ENCODE measurements at places on chromosomes 13 and 19.

DNA sequence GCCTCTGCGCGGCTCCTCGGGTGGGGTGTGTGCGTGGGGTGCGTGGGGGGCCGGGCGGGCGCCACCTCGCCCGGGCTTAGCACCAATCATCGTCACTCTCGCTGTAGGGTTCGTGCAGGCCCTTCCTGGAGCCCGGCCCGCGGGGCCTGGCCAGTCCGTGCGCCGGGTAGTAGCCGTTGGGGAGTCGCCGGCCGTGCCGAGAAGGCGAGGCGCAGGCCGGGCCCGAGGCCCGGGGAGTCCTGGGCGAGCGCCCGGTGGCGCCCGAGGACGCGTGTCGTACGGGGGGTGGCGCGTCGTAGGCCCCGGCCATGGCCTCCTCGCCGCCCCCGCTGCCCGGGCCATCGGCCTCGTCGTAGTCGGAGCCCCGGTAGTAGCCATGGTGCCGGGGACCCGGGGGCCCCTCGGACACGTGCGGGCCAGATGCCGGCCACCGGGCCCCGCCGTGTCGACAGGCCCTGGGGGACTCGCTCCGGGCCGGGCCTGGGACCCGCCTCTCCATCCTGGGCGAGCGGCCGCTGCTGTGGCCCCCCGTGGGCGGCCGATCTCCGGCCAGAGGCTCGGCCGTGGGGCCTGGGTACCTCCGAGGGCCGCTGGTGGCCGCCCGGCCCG is 57.1 kb downstream of the IER2 start:
- no peak for DNase-seq

GRCh38 chr13:114105521-114106225 is 26.8 kb downstream of the RASA3 start:
- no peak for DNase-seq

GRCh38 chr13:80559944-80560343 is 219.0 kb upstream of the SPRY2 start:
- DNase-seq: no peak

- DNase-seq: no peak
Measured at GRCh38 chr19:50415661-50416033, 3.1 kb upstream of the SPIB start.

GRCh38 chr13:111267784-111268183 is 52.7 kb upstream of the TEX29 start:
- DNase-seq: no peak

- no peak for DNase-seq
Measured at GRCh38 chr13:112695121-112695520, 5.3 kb downstream of the ATP11A start.

DNA sequence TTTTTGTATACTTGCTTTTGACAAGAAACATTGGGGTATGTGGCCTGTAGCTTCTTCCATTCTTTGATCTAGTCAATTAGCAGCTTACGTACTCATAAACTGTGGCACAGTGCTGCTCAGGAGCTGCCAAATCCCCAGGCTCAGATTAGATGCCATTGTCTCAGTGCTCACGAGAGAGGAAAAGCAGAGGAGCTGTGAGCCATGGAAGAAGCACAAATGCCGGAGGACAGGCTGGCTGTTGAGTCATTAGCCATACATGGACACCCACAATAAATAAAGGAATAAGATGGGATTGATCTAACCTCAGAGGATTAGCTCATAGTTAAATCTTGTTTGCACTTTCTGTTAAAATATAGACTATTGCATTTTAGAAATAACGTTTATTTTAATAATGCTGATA is 121.7 kb downstream of the POSTN start:
- no peak for DNase-seq

DNA sequence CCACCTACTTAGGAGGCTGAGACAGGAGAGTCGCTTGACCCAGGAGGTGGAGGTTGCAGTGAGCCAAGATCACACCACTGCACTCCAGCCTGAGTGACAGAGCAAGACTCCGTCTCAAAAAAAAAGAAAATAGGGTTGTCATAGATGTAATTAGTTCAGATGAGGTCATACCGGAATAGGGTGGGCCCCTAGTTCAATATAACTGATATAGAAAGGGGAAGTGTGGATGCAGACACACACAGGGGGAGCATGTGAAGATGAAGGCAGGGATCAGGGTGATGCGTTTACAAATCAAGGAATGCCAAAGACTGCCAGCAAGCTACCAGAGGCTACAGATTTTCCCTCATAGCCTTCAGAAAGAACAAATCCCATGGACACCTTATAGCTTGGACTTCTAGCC is 24.3 kb upstream of the EEF1AKMT1 start:
- DNase-seq: no peak

GRCh38 chr13:45206340-45206739 is 5.5 kb upstream of the KCTD4 start:
- no peak for DNase-seq

DNA sequence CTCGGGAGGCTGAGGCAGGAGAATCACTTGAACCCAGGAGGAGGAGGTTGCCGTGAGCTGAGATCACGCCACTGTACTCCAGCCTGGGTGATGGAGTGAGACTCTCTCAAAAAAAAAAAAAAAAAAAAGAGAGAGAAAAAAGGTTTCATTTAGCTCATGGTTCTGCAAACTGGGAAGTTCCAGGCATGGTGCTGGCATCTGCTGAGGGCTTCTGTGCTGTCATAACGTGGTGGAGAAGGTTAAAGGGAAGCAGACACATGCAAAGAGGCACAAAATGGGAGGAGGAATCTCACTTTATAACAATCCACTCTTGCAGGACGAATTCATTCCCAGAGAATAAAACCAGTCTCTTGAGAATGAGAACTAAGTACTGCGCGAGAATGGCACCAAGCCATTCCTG is 34.9 kb upstream of the SIAH3 start:
- no peak for DNase-seq

DNA sequence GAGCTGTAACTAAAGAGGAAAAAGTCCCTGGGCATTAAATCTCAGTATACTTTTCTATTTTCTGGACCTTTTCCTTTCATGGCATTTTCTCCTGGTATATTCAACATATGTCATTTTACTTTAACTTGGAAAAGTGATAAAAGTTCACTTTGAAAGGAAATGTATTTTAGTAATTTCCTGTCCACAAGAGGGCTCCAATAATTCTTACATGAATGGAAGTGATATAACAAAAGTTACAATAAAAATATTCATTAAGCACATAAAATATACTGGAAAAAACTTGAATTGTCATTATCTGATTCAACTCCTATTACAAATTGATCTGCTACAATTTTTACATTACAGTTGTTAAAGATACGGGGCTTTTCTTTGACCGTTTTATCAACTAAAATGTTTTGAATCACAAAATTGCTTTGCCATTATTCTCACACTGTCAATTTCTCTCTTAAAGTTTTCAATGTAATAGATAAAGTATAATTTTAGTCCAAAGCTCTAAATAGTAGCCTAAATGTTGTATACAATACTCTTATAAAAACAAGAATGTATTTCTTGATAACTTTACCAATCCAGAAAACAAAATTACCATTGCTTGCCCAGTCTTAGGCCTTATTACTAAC is 4.9 kb downstream of the UBL3 start:
- no peak for DNase-seq

DNA sequence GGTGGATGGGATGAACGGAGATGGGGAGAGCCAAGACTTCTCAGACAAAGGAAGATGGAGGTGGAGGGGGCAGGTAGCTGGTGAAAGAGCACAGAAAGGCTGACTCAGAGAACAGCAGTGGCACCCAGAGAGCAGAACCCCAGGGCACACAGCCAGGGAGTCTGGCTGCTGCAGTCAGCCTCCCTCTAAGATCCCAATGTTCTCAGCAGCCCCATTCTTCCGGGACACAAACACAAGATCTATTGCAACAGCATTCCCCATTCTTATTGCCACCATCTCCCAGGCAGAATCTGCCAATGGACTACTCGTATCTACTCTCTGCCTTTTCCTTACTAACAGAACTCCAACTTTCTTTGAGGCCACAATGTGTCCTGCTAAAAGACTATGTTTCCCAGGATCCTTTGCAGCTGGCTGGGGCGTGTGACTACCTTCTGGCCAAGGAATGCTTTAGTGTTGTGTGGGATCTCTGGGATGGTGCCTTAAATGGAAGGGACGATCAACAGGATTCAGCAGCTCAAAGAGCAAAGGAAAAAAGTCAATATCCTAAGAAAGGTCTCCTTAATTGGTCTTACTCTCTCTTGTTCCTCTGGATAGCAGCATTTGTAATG is 7.5 kb downstream of the THAP8 start:
- no peak for DNase-seq

GRCh38 chr13:35953537-35954206 is 177.5 kb downstream of the DCLK1 start:
- peak; percentile 82 for DNase-seq

DNA sequence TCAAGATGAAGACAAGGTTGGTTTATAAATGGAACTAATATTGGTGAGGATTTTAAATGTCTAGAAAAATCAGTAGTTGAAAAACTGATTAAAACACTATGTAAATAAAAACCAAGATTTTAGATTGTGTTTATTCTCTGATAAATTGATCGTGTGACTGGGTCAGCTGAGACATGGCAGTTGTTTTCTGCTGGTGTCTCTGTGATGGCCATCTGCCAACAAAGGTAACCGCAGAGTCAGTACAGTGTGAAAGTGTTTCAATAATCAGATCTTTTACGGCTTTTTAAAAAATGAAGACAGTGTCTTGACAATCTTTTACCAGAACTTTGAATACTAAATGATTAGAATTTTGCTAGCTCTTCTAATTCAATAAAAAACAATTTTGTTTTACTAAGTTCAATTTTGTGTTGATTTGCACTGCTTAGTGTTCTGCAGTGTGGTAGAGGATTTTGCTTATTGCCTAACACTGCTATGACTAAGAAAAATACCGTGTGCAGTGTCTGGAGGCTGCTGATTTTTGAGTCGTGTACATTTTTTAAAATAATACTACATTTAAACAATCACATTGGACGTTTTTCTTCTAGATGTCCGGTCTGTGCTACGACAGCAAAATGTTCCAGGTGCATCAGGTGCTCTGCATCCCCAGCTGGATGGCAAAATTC is 32.7 kb upstream of the GPR183 start:
- no peak for DNase-seq

GRCh38 chr19:11652056-11652455 is 54.8 kb downstream of the ZNF627 start:
- no peak for DNase-seq

- DNase-seq: no peak
Measured at GRCh38 chr19:53876651-53877224, 5.3 kb upstream of the PRKCG start.

DNA sequence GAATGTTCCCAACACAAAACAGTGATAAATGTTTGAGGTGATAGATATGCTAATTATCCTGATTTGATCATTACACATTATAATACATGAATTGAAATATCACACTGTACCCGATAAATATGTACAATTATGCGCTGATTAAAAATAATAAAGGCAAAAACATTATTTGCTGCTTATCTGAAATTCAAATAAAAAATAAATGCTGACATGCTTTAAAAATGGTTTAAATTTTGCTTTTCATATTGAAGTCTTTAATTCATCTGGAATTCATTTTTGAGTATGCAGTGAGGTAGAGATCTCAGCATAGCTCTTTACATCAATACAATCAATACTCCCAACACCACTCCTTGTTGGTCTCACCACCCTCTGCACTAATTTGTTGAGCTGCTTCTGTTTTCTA is 330.8 kb downstream of the NALCN start:
- DNase-seq: no peak

DNA sequence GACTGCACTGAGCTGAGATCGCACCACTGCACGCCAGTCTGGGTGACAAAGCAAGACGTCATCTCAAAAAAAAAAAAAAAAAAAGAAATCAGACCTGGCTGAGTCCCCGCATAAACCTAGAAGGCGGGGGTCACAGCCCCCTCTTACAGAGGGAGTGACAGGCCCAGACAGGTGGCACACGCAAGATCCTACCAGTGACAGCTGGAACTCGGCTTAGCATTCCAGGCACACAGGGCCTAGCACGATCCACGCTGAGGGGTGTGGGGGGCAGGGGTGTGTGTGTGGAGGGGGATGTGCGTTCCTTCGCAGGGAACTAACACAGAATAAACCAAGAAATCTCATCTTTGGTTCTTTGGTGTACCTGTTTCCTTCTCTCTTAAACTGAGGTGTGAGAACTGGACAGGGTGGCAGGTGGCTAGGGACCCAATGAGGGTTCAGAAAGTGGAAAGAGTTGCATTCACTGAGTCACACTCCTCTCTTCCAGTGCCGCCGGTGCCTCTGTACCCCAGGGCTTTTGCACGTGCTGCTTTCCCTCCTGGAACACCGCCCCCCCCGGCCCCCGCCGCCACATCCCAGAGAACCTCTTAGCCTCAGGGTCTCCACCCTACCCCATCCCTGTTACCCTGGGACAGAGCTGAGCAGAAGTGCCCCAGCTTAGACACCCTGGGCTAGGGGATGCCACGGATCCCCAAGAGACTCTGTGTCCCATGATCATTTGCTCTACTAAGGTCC is 5.0 kb downstream of the SGTA start:
- DNase-seq: no peak

GRCh38 chr13:59332966-59333365 is 830.8 kb downstream of the DIAPH3 start:
- no peak for DNase-seq

DNA sequence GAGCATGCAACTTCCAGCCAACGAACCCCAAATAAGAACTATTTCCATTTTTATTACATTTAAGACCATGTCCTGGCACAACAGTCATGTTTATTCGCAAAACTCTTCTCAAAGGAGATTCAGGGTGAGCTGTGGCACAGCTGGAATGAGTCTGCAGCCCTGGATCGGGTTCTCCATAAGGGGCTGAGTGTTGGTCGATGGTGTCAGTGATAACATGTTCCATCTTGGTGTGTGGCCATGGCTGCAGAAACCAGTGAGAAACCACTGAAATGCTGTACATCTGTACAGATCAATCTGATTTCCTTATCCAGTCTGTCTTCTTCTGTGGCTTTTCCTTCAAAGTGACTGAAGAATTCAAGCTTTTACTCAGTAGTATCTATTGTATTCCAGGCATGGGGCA is 15.2 kb downstream of the FAM124A start:
- no peak for DNase-seq

GRCh38 chr13:84096216-84096615 is 213.9 kb upstream of the SLITRK1 start:
- DNase-seq: no peak

DNA sequence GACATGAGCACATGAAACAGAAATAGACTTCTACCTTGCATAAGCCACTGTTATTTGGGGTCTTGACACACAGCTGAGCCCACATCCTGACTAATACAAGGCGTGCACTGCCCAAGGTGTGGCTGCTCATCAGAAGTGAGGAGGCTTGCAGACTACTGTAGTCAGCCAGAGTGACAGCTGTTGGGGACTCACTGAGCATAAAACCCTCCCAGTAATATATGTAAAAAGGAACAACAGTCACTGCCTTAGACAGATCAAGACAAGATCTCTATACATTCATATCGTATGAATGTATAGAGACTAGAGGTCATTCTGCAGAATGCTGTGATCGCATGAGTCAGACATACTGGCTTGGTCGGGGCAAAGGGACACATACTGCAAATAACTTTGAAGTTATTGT is 4.1 kb upstream of the C1QTNF9B start:
- DNase-seq: no peak

GRCh38 chr13:31008400-31009115 is 76.1 kb downstream of the TEX26 start:
- DNase-seq: no peak

All from NCI-H2029 treated with DMSO at 0.1 percent for 48 hours (cell line).